ENCODE measurements at places on chromosomes 4 and X. TPM values are rescaled to one million over a fixed set of nuclear protein-coding genes. Genes with fewer than 3 reads are reported as not detected.

DNA sequence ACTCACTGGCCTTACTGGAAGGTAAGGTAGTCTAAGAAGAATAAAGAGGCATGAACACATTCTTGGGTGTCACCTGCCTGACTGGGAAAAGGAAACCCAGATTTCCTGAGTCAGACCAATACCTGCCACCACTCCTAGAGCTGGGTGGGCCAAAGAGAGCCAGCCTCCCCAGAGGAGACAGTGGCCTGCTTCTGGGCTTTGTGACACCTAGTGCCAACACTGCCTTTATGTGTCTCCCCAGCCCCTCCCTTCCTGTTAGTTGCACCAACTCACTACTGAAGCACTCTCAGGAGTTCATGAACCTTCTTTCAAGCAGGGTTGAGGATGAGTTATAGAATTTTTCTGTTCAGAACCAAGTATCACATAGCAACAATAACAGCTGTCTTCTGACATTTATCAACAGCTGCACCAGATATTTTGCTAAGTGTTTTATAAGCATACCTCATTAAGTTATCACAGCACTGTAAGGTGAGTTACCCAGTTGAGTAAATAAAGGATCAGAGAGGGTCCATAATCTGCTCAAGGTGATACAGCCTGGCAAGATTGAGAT is 77.6 kb upstream of the ETNPPL start:
- DNase-seq, result no peak
- no peaks in the 10 kb centered on the region for H3K4me1 ChIP-seq
- H3K27ac ChIP-seq, result no peak overlapping the region
- H3K27me3 ChIP-seq, result no peaks in the 10 kb centered on the region
- H3K4me3 ChIP-seq, result no peak overlapping the region

AWAT2 gene
- not detected for total RNA-seq

DNA sequence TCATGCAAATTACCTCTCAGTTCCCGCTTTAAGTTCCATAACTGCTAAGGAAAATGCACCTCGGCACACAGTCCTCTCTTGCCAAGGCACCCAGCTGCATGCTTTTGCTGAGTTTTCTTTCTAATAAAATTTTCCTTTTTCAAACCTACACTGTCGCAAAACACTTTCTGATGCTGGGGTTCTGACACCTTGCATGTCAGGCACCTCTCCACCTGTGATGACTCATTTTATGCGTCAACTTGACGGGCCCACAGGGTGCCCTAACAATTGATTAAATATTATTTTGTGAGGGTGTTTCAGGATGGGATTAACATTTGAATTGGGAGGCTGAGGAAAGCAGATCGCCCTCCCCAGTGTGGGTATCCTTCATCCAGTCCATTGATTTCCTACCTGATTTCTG is 291.0 kb upstream of the STS start:
- no peaks in the 10 kb centered on the region for H3K36me3 ChIP-seq
- H3K27me3 ChIP-seq, result no peaks in the 10 kb centered on the region
- DNase-seq, result no peak

GRCh38 chrX:20666331-20666730 is 399.6 kb upstream of the RPS6KA3 start:
- no peak for DNase-seq
- no peaks in the 10 kb centered on the region for H3K4me1 ChIP-seq
- no peaks in the 10 kb centered on the region for H3K36me3 ChIP-seq
- H3K4me3 ChIP-seq, result no peak overlapping the region

TGIF2LX gene
- total RNA-seq, result not detected
